ENCODE measurements at places on chromosomes 1 and 21. TPM values are rescaled to one million over a fixed set of nuclear protein-coding genes. Genes with fewer than 3 reads are reported as not detected.
A peak's percentile ranks its signal among the peaks of the same experiment; 100 is the strongest.

DNA sequence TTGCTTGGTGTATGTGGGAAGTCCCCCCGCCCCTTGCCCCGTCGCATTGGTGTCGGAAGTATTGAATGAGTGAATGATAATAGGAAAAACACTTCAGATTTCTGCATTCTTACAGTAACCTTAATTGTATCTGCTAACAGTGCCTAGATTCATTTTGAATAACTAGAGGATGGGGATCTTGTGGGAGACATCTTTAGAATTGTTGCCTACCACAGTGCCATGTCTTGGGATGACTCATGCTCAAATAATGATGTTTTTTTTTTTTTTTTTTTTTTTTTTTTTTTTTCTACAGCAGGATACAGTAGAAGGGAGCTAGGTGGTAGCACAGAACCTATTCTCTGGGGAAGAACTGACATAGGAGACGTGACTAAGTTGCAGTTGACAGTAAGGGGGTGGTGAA lies 237.9 kb downstream of the USP25 start:
- no peak for DNase-seq

DNA sequence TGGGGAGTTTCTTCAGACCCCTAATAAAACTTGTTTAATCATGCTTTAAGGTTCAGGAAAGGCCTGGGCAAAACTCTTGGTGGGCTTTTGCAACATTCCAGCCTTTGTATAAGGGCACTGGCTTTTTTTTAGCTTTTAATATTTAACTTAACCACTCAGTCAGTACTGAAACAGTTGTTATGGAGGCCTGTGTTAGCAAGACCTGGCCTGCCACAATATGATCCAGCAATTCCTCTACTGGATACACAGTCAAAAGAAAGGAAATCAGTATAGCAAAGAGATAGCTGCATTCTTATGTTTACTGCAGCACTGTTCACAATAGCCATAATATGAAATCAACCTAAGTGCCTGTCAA lies 75.1 kb upstream of the COG2 start:
- DNase-seq, result no peak

DNA sequence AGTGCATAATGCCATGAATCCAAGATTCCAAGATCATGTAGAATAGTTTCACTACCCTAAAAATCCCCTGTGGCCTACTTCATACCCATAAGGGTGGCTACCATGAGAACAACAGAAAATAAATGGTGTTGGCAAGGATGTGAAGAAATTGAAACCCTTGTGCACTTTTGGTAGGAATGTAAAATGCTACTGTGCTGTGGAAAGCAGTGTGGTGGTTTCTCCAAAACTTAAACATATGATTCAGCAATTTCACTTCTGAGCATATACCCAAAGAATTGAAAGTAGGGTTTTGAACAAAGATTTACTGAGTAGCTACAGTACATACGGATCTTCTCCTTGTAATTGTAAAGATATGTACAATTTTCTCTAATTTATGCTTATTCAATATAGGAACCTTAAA lies 16.0 kb downstream of the FNBP1L start:
- DNase-seq, result no peak

DNA sequence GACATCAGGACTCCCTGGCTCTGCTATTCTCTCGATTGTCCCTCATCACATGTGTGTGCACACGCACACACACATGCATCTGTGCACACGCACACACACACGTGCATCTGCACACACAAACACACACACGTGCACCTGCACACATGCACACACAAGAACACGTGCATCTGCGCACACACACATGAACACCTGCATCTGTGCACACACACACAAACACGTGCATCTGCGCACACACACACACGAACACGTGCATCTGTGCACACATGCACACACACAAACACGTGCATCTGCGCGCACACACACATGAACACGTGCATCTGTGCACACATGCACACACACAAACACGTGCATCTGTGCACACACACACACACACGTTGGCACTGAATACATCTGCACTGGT lies 14.7 kb downstream of the S100A7A start:
- no peak for DNase-seq

GRCh38 chr1:60703155-60703554 lies 379.2 kb upstream of the NFIA start:
- DNase-seq, result no peak

DNA sequence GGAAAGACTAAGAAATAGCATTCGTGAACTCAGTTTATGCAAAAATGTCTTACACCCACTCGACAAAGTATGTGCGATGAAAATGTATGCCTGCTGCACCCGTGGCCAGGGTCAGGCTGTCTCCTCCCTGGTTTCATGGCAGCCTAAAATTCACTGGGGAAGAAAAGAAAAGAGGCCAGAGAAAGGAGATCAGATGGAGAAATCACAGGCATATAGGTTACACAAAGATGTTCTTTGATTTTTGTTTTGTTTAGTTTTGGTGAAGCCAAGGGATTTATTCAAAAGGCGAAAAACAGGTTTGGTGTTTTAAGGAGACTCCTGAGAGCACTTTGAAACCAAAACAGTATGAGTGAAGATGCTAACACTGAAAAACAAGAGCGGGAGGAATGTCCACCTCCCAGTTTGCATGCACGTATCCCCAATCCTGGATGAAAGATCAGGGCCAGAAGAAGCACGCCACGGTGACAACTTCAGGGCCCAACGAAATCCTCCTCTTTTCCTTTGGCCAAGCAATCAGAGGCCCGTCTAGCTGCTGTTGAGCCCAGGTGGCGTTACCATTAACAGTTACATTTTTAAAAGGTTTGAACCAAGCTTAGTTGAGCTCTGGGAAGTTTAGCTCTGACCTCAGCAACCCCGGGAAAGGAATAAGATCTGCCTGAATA lies 992 bp upstream of the SSX2IP start:
- no peak for DNase-seq

DNA sequence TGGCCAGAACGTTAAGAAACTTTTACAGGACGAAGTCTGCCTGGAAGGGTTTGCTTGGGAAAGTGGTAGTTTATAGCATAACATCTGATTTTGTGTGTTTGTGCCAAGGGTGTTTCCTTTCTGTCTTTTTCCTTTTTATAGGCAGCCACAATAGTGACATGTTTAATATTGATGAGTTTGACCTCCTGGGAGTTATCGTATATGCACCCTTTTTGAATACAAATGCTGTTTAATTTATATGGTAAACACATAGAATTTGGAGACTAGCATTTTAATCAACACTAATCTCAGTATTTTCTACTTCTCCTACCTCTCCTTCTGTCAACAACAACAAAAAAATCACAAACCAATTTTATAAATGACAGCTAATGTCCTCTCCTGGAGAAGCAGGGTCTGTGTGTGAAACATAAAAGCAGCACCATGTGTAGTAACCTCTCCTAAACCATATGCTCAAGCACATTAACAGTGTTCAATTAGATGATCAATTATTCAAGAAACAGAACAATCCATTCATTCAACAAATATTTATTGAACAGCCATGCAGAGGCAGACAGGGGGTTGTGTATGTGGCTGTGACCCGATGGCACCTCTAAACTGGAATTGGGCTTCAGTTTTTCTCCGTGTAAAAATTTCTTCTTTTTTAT lies 604 bp upstream of the FMN2 start:
- DNase-seq, result no peak

DNA sequence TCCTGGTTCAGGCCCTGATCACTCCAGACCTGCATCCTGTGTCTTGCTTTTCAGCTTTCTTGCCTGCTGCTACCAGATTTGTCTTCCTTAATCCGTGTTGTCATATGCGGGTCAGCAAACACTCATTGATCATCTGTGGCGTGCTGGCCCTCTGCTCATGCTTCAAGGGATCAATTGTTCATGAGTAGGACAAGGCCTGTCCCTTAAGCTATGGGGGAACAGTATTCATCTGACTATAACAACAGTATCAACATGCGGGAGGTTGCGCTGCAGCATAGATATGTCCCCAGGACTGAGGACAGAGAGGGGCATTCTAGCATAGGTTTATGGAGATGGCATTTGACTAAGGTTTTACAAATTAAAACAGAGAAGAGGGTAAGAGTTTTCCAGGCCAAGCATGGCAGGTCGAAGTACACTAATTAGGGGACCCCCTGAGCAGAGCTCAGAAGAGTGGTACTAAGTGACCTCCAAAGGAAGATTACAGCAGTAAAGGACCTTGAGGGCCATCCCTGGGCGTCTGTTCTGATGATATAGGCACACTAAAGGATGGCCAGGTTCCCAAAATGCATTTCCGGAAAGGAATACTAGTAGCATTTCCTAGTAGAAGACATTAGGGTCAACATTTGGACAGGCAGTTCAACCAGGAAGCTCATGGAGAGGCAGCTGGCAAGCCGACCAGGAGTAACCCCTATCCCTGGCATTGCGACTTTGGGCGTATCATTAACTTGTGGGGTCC lies 811 bp upstream of the ZNF672 start:
- DNase-seq, result no peak

DNA sequence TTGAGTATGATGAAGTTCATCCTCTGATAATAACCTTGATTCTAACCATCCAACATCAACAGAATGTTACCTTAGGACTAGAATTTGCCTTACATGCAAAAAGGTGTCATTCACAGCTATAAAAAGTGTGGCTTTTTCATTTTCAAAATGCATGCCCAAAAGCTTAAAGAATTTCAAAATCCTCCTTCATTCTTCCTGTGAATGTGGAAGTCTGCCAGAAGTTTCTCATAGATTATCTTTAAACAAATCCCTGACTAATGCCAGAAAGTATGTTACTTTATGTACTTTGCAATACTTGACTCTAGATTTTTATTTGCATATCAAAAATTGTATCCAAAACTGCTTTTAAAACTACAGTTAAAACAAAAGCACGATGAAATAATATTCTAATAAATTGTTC lies 270.6 kb upstream of the ZRANB2 start:
- DNase-seq, result no peak

- DNase-seq, result no peak
Observed at GRCh38 chr21:23930565-23930964, 1676.7 kb downstream of the MRPL39 start.

DNA sequence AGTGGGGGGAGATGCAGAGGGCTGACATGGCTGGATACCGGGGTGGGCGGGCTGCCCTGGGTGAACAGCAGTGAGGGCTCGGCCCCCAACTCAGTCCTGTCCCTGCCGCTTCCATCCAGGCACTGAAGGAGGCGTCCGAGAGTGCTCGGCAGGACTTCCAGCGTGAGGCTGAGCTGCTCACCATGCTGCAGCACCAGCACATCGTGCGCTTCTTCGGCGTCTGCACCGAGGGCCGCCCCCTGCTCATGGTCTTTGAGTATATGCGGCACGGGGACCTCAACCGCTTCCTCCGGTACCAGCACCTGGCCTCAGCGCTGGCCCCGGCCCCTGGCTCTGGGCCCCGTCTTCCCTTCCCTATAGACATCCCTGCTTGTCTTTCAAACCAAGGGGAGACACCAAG lies 15.6 kb downstream of the NTRK1 start:
- no peak for DNase-seq

DNA sequence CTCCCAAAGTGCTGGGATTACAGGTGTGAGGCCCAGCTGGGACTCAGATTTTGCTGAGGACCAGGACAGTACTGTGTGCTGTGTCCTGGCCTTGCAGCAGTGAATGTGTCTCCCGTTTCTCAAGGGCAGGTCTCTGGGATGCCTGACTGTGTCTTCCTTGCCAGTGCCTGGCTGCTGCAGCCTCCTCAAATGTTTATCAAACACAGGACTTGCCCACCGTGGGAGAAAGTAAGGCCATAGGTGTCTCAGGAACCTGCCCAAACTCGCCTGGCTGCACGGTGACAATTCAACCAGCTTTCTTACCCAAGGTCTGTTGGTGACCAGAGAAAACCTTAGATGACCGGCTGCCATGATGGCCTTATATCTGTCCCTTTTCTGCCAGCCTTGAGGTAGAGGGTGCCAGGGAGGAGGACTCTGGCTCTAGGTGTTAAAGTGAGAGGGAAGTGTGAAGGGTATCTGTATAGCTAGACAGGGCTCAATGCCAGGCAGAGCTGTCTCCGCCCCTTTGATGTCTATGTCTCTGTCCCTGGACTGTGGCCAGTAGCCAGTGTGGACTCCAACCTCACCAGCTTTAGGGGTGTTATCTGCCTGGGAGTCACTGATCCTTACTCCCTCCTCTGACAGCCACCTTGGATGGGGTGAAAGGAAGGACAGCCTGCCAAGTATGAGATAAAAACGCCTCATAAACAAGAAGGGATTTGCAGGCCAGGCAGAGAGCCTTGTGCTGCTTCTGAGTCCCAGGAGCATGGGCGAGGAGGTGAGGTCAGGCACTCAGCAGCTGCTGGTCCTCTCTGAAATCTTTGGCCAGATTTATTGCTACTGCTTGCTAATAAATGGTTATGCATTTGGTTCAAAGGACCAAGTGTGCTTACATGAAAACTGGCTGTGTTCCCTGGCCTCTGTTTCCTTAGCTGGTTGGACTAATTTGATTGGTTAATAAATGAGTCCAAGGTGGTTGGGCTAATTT lies 22.3 kb downstream of the IL6R start:
- DNase-seq, result no peak

- DNase-seq, result no peak
Observed at GRCh38 chr1:245571815-245572294, 417.1 kb downstream of the KIF26B start.

GRCh38 chr1:44154049-44154448 lies 12.6 kb upstream of the KLF18 start:
- no peak for DNase-seq

DNA sequence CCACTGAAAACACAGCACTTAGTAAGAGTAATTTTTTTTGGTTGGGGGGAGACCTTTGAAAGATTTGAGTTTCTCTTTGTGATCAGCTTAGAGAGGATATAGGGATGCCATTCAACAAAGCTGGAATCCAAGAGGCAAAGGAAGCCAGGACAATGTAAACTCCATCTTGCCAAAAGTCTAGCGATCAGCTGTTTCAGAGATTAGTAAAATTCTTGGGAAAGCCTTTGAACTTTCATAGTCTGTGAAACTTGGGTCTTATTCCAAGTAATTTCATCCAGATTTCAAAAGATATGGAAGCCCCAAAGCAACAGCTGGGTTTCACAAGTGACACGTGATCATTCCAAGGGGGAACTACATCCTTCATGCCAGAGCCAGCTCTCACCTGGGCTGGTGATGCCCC lies 30.2 kb upstream of the TNR start:
- no peak for DNase-seq

DNA sequence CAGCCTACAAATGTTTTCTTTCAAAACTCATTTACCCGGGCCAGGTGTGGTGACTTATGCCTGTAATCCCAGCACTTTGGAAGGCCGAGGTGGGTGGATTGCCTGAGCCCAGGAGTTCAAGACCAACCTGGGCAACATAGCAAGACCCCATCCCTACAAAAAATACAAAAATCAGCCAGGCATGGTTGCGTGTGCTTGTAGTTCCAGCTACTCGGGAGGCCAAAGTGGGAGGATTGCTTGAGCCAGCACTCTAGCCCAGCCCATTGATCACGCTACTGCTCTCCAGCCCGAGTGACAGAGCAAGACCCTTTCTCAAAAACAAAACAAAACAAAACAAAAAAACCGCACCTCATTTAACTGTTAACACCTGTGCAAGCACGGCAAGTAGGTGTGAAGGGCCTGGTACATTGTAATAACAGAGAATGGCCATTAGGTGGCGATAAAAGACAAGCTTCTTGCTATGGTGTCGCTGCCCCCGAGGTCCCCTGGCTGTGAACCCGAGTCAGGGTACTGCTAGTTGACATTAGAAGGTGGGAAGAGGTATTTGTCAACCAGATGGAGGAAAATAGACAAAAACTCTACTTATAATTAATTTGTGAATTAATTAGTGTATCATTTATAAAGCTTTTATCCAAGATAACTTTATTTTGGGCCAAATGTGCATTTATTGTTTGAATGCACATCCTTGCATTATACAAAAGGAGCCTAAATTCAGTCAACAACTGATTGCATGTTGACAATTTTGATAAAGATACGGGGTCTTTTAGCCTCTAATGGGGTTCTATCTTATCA lies 66.5 kb downstream of the SH3BGR start:
- DNase-seq, result peak; percentile 55

DAB1 gene
- total RNA-seq, result 4.8 TPM

SLC25A33 gene
- total RNA-seq, result 7.6 TPM

GNG4 gene
- total RNA-seq, result 19.6 TPM

TACSTD2 gene
- total RNA-seq, result 22.8 TPM

DCDC2B gene
- total RNA-seq, result not detected

OR2L8 gene
- not detected for total RNA-seq
